Stimulated activated CD4-positive, alpha-beta T cell treated with anti-CD3 and anti-CD28 coated beads, Interleukin-4, amount 100 ng/mL, for 24 hours (primary cell): ENCODE measurements at places on chromosomes 2 and 18.

DNA sequence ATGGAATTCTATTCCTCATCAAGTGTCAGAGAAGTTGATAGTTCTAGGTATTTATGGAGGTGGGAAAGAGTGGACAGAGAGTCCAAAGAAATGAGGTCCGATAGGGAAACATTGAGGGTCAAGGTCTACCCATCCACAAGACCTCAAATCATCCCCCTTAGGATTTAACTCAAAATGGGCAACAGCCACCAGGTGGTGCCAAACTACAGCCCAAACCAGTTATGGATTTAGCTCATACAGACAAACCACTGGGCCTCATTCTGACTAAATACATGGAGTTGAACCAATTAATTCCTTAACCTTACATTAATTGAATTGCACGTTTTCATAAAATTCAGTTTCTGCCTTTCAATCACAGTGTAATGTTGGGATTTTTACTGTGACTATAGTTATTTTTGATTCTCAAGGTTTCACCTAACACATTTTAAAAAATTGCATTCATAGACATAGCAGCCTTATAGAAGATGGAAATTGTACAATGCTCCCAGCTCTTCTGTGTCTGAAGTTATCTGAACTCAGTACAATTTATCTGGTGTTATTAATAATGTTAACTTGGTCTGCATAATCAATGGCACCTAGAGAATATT, 98.2 kb upstream of the HNMT start:
- DNase-seq, result peak; percentile 52

GRCh38 chr18:33020877-33021276, 248.1 kb upstream of the KLHL14 start:
- no peak for DNase-seq

DNA sequence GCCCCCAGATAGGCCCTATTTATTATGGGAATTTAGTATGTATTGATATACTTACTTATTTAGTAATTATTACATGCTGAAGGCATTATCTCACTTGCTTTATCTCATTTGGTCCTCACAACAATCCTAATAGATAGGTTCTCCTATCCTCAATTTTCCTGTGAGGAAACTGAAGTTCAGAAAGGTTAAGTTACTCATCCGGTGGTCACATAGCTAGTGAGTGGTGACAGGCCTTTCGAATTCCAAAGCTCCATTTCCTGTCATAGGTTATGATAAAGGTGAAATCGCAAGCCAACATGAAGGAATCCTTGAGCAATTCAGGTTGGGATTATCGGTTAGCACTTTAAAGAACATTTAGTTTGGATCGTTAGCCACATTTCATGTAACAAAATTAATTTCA, 33.3 kb downstream of the NAB1 start:
- no peak for DNase-seq

GRCh38 chr18:52311331-52311730, 28.7 kb upstream of the DCC start:
- no peak for DNase-seq

- no peak for DNase-seq
These were observed 259.6 kb upstream of the ZNF804A start for GRCh38 chr2:184338771-184339170.

GRCh38 chr2:179266271-179266670, 1.6 kb upstream of the SESTD1 start:
- DNase-seq, result no peak

DNA sequence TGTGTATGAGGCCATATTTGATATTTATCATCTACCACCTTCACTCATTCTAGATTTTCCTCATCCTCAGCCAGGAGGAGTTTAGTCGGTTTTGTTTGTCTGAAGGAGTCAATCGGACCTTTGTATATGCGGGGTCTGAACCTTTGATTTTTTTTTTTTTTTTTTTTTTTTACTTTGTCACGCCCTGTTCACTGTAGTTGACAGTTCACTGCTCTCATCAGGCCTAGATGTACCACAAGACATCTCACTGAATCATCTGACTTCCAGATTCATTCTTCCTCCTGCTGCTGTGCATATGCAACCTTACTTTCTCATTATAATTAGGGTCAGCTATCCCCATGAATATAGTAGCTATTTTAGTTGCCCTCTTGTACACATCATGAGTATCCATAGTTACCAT, 133.2 kb downstream of the ARHGAP15 start:
- DNase-seq, result no peak

DNA sequence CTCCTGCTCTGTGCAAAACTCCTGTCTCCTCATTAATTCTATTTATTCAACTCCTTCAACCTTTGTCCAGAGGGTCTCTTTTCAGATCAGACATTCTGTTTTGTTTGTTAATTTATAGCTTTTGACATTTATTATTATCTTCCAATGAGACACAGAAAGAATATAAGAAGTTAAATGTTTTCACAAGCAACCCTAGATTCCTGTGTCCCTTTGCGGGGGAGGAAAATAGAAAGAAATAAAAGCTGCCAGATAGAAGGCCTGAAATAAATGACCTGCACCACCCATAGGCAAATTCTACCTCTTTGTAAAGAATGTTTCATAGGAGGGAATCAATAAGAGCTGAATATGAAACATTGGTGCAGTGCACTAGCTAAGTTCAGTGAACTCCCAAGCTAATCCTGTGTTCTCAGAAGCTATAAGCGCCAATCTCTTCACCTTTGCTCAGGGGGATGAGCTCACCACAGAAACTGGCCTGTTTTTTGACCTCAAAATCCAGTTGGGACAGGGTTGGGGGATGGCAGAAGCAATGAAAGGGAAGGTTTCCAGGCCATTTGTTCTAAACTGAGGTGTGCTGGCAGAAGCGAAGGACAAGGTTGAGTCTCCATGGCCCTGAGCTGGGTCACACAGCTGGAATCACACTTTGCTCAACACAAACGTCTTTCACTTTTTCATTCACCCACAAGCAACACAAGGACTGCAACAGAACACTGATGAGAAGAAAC, 258.6 kb downstream of the NRXN1 start:
- no peak for DNase-seq

GRCh38 chr2:200619279-200619678, 33.5 kb downstream of the AOX1 start:
- DNase-seq, result no peak
